Stimulated activated CD4-positive, alpha-beta T cell treated with anti-CD3 and anti-CD28 coated beads, TNF-alpha, amount 100 ng/mL, for 4 hours (primary cell): ENCODE measurements at places on chromosomes 5 and 9.

DNA sequence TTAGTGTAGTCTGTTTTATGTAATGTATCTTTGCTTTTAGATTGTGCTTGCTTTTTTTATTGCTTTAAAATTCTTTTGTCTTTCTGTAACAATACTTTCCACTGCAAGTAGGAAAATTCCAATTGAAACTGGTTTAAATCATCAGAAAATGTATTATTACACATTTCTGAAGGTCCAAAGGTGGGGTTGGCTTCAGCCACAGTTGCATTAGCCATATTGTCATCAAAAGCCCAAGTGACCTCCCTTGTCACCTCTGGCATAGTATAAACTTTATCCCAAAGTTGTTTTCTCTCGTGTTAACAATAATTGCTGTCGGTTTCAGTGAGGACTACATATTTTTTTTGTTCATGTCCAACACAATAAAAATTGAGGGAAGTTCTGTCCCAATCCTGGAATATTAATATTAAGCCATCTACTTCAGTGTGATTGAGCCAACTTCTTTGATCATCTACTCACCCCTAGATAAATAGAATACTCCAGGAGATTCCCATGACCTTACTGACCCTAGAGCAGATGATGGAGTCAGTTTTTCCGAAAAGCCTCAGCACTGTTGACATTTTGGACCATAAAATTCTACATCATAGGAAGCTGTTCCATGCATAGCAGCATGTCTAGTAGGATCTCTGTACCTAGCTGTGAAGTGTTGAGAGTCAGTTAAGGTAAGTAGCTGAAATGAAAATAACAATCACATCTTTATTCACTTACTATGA is 52.4 kb upstream of the MACIR start:
- no peak for DNase-seq

DNA sequence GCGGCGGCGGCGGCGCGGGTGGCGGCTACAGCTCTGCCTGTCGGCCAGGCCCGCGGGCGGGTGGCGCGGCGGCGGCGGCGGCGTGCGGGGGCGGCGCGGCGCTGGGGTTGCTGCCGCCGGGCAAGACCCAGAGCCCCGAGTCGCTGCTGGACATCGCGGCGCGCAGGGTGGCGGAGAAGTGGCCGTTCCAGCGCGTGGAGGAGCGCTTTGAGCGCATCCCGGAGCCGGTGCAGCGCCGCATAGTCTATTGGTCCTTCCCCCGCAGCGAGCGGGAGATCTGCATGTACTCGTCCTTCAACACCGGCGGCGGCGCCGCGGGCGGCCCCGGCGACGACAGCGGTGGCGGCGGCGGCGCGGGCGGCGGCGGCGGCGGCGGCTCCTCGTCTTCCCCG is 296 bp downstream of the ZSWIM6 start:
- no peak for DNase-seq

DNA sequence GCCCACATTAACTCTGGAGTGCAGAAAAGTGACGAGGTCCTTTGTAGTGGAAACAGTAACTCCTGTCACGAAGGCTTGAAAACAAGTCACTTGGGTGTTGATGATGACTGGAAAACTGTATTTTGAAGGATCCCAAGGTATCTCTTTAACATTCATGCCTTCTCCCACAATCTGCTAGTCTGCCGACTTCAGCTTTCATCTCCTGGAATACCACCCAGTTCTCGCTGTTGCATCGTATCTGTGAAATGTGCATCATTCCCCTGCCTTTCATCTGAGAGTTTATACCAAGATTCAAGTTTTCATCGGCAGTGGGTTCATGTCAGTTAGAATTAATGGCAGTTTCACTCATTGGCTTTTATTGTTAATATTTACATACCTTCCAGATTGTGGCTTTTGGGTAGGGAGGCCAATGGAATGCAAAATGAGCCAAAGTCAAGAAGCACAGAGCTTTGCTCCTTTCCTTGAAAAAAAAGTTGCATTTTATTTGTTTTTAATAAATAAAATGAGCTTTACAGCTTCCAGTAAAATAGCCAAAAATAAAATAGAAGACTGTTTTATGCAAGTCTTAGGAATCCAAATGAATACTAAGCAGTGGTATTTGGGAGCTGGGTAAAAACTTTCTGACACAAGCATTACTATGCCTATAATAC is 575.2 kb upstream of the WWC1 start:
- DNase-seq: no peak

DNA sequence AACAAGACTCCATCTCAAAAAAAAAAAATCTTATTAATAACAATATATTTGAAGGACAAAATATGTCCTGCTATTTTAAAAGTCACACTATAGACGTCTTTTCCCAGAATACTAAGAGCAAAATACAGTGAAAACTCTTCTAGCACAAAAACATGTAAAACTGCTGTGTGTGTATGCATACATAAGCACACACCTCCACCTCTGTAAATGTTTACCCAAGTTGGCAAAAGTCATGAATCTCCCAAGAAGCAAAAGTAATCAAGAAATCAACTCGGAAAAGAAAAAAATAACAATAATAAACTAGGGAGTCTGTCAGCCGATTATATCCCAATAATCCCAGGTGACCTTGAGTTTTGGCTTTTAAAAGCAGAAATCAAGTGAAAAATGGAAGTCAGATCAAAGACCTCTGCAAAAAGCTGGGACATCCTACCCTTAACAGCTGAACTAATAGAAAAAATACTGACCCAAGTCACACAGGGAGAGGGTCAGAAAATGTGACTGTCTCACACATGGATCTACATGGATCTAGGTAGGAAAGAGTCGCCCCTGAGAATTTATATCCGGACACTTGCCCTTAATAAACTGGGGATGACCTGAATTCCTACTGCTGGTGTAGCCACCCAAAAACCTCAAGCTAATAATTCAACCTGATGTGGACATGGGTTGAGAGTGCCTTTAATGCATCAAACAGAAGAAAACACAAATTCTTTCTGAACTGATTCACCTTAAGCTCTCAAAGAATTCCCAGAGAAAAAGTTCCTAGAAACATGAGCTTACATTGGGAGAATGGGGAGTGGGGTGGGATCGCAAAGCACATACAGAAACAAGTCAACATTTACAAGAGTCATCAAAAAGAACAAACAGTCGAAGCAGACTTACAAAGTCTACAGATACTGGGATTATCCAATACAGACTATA is 29.9 kb downstream of the LPAR1 start:
- no peak for DNase-seq

GRCh38 chr9:80352967-80353366 is 781.2 kb downstream of the TLE4 start:
- no peak for DNase-seq

DNA sequence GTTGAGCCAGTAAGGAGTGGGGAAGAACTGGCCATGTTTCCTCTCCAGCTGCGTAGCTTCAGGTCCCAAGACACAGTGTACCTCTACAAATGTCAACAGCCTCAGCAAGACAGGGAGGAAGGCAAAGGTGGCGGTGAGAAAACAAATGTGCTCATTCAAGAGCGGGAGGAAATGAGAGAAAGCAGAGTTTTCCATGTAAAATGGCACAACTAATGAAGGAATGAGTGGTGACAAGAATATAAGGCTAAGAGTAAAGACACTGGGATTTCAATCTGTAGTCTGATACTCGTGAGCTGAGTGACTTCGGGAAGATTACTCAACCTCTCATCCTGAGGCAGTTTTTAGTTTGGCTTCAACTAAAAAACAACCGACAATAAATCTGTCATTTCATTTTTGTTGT is 67.6 kb downstream of the DPYSL3 start:
- DNase-seq: no peak

DNA sequence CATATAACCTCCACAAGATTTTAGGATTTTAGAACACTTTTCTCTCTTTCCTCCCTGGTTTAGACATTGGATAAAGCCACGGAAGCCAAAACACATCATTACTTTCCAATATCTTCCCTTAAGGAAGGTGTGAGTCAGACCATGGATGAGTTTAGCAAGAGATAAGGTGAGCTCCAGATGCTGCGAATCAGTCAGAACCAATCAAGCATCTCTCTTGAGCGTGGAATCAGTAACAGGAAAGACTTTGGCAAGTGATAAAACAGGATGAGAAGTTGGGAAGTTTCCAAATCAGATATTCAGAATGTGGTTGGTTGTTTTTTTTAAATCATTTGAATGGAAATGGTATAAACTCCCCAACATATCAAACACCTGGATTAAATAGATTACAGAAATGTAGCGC is 397.8 kb downstream of the EFNA5 start:
- DNase-seq: no peak

DNA sequence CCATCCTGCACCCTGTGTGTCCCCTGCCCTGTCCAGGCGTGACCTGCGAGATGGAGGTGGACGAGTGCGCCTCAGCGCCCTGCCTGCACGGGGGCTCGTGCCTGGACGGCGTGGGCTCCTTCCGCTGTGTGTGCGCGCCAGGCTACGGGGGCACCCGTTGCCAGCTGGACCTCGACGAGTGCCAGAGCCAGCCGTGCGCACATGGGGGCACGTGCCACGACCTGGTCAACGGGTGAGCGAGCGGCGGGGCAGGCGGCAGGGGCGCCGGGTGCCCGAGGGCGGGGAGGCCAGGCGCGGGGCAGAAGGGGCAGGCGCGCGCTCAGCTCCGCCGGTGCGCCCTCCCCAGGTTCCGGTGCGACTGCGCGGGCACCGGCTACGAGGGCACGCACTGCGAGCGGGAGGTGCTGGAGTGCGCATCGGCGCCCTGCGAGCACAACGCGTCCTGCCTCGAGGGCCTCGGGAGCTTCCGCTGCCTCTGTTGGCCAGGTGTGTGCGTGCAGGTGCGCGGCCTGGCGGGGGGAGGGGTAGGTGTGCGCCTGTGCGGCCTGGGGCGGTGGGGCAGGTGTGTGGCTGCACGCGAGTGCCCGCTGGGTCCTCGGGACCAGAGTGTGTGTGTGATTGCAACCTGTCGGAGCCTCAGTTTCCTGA is 10.0 kb downstream of the CRB2 start:
- DNase-seq: no peak
